A172 (cell line): ENCODE measurements at places on chromosomes 5 and 9. TPM values are rescaled to one million over a fixed set of nuclear protein-coding genes. Genes with fewer than 3 reads are reported as not detected.
A peak's percentile ranks its signal among the peaks of the same experiment; 100 is the strongest.

DNA sequence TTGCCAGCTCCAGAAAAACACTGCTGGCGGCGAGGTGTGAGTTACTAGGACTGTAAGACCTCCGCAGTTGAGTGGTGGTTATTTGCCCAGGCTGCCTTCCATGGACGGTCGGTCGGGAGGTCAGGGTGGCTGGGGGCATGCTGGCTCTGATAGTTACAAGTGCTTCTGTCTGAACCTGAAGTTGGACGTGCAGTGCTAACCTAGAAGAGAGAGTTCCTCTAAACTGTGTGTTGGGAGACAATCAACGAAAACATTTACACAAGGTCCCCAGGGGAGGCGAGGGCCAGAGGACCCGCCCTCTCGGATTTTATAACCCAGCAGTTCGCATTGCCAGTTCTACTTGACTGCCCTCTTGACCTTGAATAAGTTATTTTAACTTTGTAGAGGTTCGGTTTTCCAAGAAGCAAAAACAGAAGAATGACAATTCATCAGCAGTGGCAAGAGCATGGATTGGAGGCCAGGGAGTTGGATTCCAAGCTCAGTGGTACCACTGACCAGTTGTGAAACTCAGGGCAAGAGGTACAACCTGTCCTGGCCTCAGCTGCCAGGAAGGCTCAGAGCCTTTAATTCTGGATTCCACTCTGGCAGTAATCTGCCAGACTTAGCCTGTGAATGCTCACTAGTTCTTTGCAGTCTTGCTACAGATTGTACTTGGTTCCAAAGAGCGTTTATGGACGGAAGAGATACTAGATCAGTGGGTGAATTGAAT is 28.7 kb upstream of the PDE8B start:
- no peak for DNase-seq

- no peak for DNase-seq
These were observed 41.2 kb downstream of the RIC1 start for GRCh38 chr9:5670079-5670478.

DNA sequence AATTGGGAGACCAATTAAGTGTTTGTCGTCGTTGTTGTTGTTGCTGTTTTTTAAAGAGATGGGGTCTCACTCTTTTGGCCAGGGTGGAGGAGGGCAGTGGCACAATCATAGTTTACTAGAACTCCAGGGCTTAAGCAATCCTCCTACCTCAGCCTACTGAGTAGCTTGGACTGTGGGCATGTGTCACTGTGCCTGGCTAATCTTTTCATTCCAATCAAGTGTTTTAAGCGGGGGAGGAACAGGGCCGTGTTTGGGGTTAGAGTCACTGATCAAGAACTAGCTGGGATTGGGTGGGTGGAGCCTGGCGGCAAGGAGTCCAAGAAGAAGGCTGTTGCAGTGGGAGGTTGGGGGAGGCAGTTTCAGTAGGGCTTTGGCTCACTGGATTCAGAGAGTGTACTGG is 13.8 kb downstream of the SNX30 start:
- DNase-seq, result no peak

- DNase-seq, result no peak
These were observed 35.7 kb downstream of the SECISBP2 start for GRCh38 chr9:89353989-89354388.

GRCh38 chr5:146041180-146041789 is 64.1 kb downstream of the PLAC8L1 start:
- peak; percentile 56 for DNase-seq

GRCh38 chr5:92916036-92916435 is 665.0 kb downstream of the NR2F1-AS1 start:
- no peak for DNase-seq

DNA sequence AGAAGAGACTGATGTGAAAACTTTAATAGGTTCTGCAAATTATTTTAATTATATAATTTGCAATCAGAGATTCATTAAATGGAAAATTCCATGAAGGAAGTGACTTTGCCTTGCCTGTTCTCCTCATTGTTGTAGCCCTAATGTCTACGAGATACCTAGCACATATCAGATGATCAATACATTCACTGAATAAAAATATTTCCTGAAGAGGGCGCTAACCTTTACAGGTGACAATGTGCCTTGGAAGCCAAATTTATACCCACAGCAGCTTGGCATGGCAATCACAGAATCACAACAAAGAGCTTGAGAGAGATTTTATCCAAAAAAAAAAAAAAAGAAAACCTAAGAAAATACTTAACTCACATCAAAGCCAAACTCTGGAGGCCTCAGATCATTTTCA is 17.4 kb downstream of the HAUS6 start:
- DNase-seq, result no peak

DNA sequence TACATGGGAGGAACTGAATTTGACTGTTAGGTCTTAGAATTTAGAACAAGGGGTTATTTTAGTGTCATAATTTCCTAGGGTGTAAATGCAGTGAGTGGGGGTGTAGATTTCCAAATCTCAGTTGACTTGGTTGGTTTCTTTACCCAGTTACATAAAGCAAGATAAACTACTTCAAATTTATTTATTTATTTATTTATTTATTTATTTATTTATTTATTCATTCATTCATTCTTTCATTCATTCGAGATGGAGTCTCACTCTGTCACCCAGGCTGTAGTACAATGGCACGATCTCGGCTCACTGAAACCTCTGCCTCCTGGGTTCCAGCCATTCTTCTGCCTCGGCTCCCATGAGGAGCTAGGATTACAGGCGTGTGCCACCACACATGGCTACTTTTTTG is 200.4 kb downstream of the SLF1 start:
- DNase-seq, result no peak

DNA sequence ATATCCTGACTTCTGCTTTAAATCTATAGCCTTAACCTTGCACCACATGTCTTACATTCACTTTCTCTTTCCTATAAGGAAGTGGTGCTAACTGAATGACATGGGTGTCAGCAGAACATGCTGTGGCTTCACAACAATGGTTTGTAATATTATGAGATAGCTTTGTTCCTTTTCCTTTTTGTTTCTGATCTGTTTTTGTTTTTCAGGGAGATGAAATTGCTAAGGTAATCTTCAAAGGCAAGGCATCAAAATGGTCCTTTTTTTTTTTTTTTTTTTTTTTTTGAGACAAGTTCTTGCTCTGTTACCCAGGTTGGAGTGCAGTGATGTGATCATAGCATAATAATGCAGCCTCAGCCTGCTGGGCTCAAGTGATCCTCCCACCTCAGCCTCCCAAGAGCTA is 53.6 kb upstream of the RANBP6 start:
- DNase-seq, result no peak

DNA sequence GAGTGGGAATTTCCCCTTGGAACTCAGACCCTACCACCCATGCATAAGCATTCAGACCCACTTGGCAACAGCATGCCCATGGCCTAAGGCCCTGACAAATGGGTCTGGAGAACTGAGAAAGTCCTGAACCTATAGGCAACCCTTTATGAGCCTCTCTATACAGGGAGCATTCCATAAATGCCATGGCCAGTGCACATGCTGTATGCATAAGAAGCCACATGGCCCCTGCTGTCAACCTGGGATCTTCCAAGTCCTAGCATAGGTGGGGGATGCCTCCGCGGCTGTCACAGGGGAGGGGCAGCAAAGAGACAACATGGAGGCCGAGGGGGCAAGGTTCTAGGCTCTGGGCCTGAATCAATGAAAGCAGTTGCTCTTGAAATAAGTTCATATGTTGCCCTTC is 8.2 kb upstream of the NIPAL4 start:
- no peak for DNase-seq

- no peak for DNase-seq
These were observed 63.5 kb upstream of the TBC1D2 start for GRCh38 chr9:98318834-98319478.

DNA sequence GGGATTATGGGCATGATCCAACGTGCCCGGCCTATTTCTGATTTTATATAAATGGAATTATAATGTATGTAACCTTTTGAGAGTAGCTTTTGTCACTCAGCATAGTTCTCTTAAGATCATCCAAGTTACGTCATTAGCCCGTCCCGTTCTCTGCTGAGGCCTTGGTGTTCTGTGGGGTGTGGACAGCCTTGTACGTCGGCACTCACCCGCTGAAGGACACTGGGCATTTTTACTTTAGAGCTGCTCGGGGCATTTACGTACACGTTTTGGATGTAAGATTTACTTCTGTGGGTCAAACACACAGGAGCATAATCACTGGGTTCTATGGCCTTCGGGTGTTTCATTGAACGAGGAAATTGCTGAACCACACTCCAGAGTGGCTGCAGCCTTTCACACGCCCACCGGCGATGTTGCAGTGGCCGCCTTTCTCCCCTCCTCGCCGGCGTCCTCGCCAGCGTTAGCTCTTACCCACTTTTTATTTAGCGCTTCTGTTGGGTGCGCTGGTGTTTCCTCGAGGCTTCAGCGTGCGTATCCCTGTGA is 101.8 kb downstream of the EHMT1 start:
- DNase-seq, result no peak

GRCh38 chr5:124686239-124687004 is 60.0 kb downstream of the ZNF608 start:
- DNase-seq, result no peak

GRCh38 chr5:151587796-151588555 is 3.2 kb downstream of the FAT2 start:
- no peak for DNase-seq

DNA sequence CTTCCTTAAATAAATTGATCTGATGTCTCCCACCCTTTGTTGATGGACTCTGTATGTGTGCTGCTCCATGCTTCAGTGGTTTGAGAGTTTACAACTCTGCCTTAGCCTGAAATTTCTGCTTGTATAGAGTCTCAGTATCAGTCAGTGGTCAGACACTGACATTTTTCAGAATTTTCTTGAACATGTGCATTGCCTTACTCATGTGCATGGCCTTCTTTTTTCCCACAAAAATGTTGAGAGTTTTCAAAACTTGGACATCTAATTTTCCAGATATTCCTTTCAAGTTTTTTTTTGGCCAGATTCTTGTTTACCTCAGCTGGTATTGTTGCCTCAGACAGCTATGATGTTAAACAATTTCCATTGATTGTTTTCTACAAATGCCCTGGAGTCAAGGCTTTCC is 427.1 kb upstream of the CHD1 start:
- no peak for DNase-seq

- no peak for DNase-seq
These were observed 591.1 kb downstream of the SEMA5A start for GRCh38 chr5:8954801-8955200.

DNA sequence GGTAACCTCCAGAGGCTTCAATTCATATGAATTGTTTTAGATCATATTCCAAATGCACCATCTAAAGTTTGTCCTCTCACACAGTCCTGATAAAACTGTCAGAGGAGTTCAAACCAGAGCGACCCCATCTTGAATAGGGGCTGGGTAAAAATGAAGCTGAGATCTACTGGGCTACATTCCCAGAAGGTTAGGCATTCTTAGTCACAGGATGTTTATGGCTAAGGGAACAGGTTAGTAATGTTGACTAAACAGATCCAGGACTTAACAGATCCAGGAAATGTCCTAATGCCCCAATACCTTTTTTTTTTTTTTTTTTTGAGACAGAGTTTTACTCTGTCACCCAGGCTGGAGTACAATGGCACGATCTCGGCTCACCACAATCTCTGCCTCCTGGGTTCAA is 192.6 kb upstream of the PRDM9 start:
- DNase-seq, result peak; percentile 68

DNA sequence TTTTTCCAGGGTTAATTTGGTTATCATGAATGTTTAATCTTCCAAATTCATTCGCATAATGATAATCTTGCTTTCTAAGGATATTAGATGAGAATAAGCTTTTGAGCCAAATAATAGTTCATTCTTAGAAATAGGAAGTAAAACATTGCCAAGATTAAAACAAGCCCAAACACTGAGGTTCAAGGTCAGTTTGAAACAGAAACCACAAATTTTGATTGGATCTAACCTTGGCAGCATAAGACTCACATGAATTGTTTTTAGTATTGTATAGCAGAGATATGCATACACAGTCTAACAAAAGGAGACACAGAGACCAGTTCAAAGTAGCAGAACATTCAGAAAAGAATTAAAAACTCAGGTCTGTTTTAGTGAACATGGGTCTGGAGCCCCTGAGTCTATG is 43.4 kb upstream of the VCAN start:
- no peak for DNase-seq

DNA sequence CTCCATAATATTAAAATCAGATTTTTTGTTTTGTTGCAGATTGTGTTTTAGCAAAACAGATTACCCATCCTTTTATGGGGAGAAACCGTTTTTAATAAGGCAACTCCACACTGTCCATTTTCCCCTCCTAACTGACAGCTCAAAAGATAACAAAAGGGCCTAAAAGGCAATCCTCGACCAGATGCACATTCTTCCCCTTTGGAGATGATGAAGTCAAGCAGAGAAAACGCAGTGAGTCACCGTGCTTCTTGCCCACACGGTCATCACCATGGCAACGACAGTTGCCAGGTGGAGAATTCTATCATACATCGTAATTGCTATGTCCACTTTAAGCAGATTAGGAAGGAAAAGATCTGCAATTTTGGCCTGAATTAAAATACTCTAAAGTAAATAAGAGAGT is 96.4 kb downstream of the DIRAS2 start:
- DNase-seq, result peak; percentile 95

DNA sequence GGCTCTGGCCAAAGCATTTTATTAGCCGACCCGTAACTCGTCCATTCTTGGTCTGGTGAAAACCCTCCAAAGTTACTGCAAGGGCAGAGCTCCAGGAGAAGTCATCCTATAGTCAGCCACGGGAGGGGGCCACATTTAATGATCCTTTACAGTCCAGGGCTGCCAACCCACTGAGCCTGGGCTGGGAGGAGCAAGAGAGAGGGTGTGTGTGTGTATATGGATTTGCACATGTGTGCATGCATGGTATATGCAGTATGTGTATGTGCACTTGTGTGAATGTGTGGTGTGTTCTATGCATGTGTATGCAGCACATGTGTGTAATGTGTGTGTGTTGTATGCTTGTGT is 4.2 kb upstream of the RASGEF1C start:
- DNase-seq, result no peak

DNA sequence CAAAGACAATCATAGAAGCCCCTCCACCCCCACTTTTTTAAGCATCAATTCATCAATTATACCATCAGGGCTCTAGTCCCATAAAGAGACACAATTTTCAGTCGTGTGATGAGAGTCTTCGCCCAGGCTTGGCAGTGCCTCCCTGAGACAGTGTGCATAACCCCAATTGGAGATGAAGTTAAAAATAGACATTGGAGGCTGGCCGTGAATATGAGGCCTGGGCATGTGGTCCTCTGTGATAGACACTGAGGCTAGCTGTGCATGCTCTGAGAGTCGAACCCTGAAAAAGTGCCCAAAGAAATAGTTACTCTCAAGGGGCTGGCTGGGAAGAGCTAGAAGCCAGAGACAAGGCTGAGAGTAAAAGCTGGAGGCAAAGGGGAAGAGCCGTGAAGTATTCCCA is 248.6 kb upstream of the NR4A3 start:
- no peak for DNase-seq

- no peak for DNase-seq
These were observed 149.3 kb upstream of the MPDZ start for GRCh38 chr9:13428766-13429165.

GRCh38 chr9:99039505-99040182 is 65.3 kb upstream of the TGFBR1 start:
- DNase-seq, result peak; percentile 49

The TOR1A gene
- total RNA-seq, result 47.8 and 53.2 TPM in 2 replicates

The FST gene
- total RNA-seq, result 14.3 and 20.4 TPM in 2 replicates

The BARX1 gene
- total RNA-seq, result not detected in 2 replicates

The IL13 gene
- total RNA-seq, result not detected in 2 replicates

The PCDHB13 gene
- 1.1 TPM in 2 replicates for total RNA-seq

The KCNN2 gene
- total RNA-seq, result not detected in 2 replicates

The LCN1 gene
- 0.47 TPM in 1 of 2 replicates, not detected in the other for total RNA-seq

The HSD17B3 gene
- total RNA-seq, result not detected in 2 replicates

The GBGT1 gene
- total RNA-seq, result 0.96 and 3.1 TPM in 2 replicates

The ADAMTSL2 gene
- 0.12 and 0.16 TPM in 2 replicates for total RNA-seq

The IL9 gene
- total RNA-seq, result not detected in 2 replicates
